ENCODE measurements at places on chromosomes 1 and 21.

- DNase-seq: no peak
Measured at GRCh38 chr1:32881871-32882850, 4.1 kb upstream of the HPCA start.

GRCh38 chr1:16430606-16431005, 6.6 kb downstream of the SPATA21 start:
- DNase-seq: no peak

DNA sequence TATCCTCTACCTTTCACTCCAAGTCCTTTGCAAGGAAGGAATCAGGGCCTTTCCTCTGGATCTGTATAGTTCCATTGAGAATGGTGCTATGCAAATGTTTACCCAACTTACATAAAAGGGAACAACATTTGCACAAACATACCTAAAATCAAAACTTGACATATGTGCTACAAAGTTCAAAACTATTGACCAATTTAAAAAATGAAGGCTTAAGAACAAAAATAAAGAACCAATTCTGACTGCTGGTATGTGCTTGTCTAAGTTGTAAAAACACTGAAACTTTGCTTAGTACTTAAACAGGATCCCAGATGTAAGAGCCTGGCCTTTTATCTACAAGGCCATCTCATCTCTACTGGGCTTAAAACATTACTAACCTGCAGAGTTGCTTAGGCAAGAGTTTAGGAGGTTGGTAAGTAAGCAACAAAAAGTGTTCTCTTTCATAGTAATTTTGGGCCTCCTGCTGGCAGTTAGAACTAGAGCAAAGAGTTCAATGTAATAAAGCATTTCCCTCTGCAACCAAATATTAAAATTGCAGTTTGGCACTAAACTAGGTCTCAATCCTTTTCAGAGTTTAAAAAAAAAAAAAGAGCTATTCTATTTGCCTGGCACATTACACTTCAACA, 2.0 kb downstream of the SCMH1 start:
- peak; percentile 73 for DNase-seq

DNA sequence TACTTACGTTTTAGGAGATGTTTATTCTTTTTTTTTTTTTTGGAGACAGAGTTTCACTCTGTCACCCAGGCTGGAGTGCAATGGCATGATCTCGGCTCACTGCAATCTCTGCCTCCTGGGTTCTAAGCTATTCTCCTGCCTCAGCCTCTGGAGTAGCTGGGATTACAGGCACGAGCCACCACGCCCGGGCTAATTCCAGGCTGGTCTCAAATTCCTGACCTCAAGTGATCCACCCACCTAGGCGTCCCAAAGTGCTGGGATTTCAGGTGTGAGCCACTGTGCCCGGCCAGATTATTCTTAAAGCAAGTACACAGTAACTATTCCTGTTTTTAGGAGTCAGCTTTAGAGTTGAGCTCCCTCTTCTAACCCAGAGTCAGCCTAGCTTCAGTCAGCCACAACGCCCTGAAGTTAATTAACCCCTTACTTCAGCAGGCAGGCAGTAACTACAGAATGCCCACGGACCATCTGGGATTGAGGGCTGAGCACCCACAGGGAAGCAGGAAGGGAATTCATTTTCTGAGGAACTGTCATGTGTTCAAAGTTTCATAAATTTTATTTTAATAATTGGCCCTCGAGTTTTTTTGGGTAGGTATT, 5.3 kb upstream of the ID3 start:
- no peak for DNase-seq

GRCh38 chr1:19762175-19762779, 37.4 kb downstream of the TMCO4 start:
- peak; percentile 49 for DNase-seq

DNA sequence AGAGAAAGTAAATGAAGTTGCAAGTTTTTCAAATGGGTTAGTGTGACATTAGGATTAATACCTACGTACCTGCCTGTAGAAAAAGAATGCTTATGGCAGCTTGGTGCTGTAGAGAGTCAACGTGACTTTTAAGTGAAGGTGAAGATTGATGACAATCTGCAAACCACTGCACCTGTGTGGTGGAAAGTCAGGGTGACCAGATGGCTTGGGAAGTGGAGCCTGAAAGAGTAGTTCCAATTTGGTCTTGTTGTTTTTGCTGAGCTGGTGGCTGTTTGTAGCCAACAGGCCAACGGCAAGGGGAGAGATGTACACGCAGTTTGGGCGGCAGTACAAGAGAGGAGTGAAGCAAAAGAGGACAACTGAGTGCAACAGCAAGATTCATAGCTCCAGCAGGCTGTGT, 78.1 kb upstream of the JAK1 start:
- no peak for DNase-seq

DNA sequence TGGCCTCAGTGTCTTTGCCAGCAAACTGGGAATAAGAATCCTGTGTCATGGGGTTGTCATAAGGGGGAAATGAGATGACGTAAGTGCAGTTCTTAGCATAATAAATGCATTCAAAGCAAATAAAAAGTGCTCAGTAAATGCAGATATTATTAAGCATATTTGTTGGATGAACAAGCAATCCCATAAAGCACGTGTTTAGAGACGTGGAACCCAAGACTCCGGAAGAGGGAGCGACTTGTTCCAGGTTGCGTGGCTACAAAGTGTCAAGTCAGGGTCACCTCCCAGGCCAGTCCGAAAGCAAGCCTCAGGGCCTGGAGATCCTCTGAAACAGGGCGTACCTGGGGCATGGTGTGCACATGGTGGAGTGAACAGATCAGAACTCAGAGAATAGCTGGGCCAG, 58.0 kb upstream of the LAPTM5 start:
- DNase-seq: no peak

GRCh38 chr21:22898051-22898665, 1899.9 kb downstream of the NCAM2 start:
- no peak for DNase-seq

GRCh38 chr1:116044071-116044470, 67.1 kb upstream of the MAB21L3 start:
- DNase-seq: no peak

- no peak for DNase-seq
Measured at GRCh38 chr1:206011057-206011456, 7.9 kb upstream of the RAB7B start.

DNA sequence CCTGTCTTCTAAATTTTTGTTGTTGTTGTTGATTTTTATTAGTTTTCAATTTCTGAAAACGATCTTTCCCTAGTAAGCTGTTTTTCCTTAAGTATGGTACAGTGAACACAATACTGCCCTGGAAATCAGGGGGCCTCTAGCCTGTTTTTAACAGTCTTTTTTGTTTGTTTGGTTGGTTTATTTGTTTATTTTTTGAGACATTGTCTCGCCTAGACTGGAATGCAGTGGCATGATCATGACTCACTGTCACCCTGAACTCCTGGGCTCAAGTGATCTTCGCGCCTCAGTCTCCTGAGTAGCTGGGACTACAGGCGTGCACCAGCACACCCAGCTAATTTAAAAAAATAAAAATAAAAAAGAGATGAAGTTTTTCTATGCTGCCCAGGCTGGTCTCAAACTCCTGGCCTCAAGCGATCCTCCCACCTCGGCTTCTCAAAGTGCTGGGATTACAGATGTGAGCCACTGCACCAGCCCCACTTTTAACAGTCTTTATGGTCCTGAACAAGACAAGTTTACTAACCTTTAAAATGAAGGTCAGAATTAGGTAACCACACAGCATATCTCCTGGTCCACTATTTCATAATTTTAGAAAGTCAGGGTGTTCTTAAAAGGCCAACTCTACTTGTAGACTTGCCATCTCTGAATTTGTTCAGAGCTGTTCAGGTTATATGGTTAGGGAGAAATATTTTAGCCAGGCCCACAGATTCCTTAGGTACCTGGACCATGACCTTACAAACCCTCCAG, 35.4 kb downstream of the TBCE start:
- no peak for DNase-seq

- no peak for DNase-seq
Measured at GRCh38 chr1:15489052-15489736, 13.3 kb downstream of the CELA2B start.

- DNase-seq: no peak
Measured at GRCh38 chr1:37051346-37051745, 17.0 kb upstream of the GRIK3 start.

Measured in GM23248 (cell line).